ENCODE measurements at places on chromosomes 7 and 10.
A peak's percentile ranks its signal among the peaks of the same experiment; 100 is the strongest.

DNA sequence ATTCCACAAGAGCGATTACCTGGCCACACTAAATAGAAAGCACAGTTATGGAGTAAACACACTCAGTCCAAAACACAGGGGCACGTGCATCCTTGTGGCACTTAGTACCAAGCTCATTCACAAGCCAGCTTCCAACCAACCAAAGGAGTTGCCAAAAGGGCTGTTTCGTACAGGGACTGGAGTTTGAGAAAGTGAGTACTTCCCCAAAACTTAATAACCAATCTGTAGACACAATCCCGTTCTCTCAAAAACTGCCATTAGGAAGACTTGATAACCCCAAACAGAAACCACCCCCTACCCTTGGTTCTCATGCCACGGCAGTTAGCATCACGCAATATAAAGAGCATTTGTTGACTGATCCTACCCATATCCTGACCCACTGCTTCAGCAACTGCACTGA is 166.2 kb upstream of the ASAH2 start:
- DNase-seq, result no peak

DNA sequence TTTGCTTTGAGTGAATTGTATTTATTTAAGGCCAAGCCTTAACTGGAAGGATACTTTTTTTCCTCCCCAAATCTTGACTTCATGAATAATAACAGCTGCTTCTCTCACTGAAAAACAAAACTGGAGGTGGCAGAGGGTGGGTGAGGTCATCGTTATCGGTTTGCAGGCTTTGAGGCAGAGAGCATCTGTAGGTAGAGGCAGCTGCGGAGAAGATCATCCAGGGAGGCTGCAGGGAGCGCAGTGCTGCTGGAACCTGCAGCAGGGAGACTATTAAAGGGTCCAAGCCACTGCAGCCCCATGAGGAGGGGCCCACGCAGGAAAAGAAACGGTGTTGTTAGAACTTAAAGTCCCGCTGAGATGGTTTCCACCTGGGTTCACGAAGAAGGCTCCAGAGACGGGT is 112.1 kb upstream of the SDK1 start:
- no peak for DNase-seq

DNA sequence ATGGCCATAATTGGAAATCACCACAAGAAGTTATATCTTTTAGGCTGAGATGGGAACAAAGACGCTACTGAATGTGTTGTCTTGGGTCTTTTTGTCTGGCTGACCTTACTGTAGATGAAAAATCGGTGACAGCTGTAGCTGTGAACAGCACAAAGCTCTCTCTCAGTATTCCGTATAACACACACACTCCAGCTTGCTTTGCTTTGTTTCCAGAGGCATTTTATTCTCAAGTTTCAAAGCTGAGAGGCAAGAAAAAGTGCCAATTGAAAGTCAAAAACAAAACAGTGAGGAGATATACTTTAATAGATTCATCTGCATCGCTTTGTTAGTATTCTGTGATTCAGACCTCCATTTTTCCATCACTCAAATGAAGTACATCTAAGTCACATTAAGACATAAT is 39.6 kb upstream of the CABCOCO1 start:
- no peak for DNase-seq

DNA sequence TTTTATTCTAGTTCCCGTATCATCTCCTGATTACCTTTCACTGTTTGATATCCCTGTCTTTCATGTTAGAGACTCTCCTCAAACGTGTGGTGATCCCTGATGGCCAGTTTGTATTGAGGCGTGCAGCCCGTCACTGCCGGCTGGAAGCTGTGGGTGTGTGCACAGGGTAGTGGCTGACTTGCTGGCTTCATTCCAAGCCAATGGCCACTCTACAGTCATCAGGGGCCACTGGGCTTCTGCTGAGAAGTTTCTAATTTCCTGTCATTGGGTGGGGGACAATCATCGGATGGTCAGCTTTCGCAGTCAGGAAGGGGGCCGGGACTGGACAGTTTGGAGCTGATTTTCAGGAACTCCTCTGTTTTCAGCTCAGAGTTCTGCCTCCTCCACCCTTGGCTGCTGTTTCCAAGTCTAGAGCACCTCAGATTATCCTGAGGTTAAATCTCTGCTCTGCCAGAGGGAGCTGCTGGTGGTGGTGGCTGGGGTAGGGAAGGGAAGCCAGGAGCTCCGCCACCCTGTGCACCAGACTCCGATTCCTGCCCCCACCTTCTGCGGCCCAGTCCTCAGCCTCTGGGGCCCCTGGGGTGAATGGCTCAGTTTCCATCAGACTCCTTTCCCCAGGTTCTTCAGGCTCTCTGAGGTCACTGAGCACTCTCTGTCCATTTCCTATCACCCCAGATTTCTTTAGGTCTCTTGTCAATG is 34.9 kb downstream of the BAIAP2L1 start:
- DNase-seq, result no peak

DNA sequence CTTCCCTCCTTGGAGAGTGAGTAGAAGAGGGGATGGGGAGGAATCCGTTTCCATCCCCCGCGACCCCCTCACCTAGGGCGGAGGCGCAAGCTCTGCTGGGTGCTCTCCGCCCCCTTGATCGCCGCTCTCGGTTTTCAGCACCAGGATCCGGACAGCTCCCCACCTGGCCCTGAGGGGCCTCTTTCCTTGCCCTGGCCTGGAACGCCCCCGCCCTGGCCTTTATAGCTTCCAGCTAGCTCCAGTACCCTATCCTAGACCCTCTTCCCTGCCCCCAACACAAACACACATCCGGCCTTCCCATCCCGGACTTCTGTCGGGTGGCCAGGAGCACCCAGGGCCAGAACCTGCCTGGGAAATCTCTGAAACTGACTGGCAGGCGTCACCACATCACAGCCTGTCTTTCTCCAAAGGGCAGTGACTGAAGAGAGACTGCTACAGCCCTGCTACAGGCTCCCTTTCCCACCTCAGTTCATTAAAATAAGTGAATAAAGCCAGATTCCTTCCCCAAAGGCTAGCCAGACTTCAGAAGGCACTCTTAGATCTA is 72.3 kb upstream of the LEP start:
- DNase-seq, result no peak

DNA sequence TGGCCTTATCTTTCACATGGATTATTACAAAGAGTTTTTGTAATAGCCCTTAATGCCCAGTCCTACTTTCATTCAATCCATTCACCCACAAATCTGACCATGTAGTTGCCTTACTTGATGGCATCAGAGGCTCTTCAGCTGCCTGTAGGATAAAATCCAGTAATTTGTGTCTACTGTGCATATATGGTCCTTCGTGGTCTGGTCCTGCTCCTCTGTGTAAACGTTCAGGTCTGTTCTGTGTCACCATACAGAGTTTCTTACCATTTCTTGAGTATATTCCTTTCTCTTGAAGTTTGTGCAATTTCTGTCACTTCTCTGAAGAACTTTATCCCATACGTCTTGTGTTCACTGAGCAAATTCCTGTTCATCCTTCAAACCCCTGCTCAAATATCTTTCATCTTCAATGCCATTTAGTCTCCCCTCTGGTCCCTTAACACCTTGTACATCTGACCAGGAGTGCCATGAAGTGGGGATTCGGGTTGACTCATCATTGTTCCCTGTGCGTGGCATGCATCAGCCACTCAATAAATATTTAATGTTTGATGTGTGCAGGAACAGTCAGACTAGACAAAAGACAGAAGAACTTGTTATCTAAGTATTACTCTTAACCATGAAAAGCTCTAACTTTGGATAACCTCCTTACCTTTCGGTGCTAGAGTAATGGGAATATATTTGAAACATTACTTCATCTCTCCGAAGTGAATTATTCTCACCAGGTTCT is 98.6 kb upstream of the RPA3 start:
- no peak for DNase-seq

DNA sequence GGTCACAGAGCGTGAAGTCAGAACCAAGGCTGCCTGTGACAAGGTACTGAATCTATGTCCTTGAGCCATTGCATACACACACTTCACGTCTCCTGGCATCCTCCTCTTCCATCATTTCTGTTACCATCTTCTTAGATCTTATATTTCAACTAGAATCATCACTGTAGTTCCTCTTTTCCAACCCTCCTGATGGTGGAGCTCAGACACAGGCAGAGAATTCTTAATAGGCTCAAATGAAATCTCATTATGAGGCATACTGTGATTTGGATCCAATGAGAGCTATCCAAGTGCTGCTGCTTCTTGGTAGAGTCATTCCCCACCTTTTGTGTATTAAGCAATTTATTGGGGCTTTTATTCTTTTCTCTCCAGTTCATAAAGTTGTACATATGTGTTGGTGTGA is 113.2 kb downstream of the CALCR start:
- DNase-seq, result no peak

- DNase-seq, result peak; percentile 18
These were observed 535 bp downstream of the BTRC start for GRCh38 chr10:101354328-101355071.

- no peak for DNase-seq
These were observed 22.2 kb downstream of the CDNF start for GRCh38 chr10:14815681-14816080.

DNA sequence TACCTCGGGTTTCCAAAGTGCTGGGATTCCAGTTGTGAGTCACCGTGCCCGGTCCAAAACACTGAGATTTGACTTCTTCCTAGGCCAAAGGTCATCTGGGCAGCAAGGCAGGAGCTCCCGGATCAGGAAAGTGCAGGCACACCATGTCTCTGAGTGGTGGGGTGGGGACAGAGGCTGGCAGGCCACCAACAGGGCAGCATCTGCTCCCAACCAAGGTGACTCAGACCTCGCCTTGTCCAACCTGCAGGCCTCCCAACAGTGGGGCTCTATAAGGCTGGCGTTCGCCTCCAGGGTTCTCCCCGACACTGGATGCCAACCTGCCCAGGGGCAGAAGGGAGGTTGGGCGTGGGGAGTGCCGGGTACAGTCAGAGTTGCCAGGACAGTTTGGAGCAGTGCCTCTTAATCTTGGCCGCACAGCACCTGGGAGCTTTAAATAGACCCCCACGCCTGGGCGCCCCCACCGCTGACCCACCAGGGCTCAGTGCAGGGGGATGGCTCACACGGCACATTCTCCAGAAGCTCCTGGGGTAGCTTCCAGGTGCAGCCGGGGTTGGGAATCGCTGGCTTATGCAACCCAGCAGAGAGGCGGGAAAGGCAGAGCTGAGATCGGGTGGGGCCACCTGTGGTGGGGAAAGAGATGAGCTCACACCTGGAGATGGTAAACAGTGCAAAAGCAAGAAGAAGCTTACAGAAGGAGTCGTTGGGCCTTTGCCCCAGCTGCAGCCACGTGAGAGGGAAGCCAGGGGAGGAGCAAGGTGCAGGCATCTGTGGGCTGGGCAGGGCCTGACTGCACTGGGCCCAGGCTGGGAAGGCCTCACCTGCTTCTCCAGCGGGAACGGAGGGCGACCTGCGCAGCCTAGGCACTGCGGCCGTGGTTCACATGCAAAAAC is 10.9 kb downstream of the CALML5 start:
- DNase-seq, result no peak

DNA sequence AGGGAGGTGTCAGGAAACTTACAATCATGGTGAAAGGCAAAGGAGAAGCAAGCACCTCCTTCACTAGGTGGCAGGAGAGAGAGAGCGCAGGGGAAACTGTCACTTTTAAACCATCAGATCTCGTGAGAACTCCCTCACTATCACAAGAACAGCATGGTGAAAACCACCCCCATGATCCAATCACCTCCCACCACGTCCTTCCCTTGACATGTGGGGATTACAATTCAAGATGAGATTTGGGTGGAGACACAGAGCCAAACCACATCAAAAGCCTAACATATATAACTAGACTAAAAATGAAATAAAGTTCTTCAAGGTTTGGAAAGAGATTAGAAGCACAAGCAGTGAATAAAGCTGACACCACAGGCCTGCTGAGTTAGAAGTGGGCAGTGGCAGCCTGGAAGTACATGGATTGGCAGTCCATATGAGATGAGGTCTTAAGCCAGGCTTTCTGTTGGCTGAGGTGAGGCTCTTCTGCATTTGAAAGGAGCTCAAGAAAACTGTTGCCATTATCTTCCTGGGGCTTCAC is 96.4 kb upstream of the MDFIC start:
- peak; percentile 11 for DNase-seq

DNA sequence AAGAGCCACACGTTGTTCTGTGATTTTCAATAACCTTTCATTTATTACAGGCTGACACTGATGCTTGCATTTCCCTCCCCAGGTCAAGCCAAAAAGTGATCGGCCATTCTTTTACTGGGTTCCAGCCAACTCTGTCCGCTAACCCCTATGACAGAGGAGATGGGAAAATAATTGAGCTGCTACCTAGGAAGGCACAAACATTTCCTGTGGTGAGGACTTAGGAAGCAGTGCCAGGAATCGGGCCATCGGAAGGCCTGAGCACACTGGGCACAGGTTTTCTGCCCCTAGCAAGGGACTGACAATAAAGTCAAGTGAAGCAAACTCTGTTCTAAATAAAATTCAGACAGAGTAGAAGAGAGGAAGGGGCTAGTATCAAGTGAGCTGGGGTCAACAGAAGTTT is 313.0 kb upstream of the AOAH start:
- no peak for DNase-seq

- no peak for DNase-seq
These were observed 128.6 kb downstream of the WDR37 start for GRCh38 chr10:1184541-1185430.

- no peak for DNase-seq
These were observed 44.6 kb downstream of the COL17A1 start for GRCh38 chr10:104040862-104041789.

DNA sequence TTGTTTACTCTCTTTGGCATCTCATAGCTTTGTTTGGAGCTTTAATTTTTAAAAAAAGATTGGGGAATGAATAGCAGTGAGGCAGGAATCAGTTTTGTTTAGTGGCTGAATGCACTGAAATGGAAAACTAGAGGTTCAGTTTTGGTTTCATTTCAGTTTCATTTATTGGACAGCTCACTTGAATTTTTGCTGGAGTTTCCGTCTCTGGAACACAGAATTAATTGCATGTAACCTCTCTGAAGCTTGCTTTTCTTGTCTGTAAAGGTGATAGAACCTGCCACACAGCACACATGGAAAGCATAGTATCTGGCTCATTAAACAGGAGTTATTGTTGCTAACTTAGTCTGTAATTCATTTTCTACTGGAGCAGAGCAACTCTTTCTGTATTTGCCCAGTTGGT is 7.1 kb downstream of the GRM8 start:
- no peak for DNase-seq

DNA sequence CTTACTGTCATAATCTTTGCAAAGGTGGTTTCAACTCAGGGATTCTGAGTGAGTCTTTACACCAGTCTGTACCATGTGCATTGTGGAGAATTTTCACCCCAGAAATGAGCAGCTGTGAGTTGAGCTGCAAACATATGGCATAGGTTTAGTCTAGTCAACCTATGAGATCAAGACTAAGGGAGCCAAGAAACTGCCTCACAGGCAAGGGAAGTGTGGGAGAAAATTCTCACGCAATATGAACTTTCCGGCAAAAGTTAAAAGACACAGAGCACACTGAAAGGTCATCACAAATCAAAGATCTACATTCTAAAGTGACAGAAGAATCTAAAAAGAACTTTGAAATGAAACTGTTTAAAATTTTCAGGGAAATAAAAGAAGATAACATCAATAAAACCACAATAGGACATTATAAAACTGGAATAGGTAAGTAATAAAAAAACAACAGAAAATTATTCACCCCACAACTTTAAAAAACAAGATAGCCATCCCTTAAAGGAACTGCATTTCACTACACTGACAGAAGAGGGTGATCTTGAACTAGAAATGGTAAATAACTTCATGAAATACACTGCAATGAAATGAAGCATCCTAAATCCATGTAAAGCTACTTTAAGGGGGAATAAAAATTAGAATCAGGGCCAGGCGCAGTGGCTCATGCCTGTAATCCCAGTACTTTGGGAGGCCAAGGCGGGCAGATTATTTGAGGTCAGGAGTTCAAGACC is 63.5 kb downstream of the LGI1 start:
- no peak for DNase-seq

- DNase-seq, result no peak
These were observed 573 bp downstream of the PMPCB start for GRCh38 chr7:103297837-103298179.

Measured in stimulated activated CD4-positive, alpha-beta T cell treated with anti-CD3 and anti-CD28 coated beads, Interleukin-1b, Interleukin-23, amount 100 ng/mL, for 1 hour (primary cell).